ENCODE measurements at places on chromosomes 12 and 14.

GRCh38 chr14:104450811-104451401, 128.7 kb upstream of the C14orf180 start:
- no peak for DNase-seq

DNA sequence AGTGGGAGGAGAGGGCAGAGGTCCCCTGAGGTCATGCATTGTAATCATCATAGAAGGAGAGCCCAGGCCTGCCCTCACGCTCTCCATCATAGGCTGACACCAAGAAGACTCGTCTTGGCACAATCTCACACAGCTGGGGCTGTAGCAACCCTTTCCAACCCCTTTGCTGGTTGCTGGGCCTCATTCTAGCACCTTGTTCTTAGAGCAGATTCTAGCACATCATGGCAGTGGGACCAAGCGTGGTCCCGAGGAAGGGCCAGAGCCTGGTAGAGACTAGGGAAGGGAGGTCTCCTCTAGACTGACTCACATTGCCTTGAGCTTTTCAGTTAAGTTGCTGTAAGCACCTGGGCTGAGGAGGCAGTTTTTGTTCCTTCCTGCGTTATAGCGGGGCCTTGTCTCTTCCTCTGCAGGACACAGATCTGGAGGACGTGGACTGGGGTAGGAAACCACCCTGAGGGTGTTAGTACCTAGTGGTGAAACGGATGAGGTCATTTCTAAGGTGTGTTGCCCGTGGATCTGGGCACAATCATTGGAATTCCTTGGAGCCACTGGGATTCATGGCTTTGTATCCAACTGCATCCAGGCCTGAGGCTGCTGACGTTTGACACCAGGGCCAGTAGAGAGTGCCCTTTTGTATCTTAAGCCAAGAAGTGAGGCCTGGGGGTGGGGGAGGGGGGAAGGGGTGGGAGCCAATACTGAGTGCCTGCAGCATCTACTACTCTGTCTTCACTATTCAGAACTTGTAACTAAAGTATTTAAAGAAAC, 19.9 kb downstream of the RPS6KL1 start:
- DNase-seq, result no peak

- no peak for DNase-seq
Observed at GRCh38 chr12:100706033-100706432, 88.5 kb upstream of the ANO4 start.

DNA sequence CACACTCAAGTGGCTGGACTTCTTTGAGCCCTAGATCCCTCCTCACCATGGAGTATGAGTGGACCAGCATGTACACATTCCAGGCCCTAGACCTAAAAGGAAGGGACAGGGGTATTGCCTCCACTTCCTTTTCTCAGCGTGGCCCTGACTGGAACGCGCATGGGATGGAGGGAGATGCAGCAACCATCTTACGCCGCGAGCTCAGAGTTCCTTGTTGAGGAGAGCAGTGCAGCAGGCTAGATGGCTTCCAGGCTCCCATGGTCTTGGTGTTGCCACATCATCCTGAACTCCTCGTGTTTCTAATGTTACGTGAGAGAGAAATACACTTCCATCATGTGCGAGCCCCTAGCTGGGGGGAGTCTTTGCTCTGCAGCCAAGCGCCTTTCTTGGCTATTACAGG, 61.8 kb upstream of the DIO3 start:
- DNase-seq, result no peak

DNA sequence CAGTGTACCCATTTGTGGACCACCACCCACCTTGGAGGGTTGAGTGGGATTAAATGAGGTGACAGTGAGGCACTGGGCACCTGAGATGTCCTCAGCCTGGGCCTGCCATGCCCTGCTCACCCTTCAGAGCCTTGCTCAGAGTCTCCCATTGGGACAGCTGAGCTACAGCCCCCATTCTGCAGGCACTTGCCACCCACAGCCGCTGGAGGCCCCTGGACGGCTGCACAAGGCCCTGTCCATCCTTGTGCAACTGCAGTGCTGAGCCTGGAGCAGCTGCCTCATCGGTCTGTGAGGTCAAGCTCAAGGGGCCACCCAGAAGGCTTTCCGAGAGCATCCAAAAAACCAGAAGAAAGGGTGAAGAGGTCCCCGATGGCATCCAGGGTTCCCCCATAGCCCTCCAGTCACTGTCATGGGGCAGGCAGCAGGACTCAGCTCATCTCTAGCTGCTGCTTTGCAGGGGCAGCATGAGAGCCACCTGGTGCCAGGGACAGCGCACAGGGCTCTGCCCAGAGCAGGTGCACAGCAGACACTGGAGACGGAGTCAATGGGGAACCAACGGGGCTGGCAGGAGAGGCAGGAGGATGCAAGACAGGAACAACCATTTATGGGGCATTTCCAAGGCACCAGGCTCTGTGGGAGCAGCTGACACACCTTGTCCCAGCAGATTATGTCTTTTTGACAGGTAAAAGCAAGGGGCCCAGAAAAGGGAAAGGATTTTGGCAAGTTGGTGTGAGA, 84.6 kb downstream of the ARL6IP4 start:
- DNase-seq, result no peak

GRCh38 chr12:95802482-95803270, 12.1 kb upstream of the NTN4 start:
- DNase-seq, result no peak

DNA sequence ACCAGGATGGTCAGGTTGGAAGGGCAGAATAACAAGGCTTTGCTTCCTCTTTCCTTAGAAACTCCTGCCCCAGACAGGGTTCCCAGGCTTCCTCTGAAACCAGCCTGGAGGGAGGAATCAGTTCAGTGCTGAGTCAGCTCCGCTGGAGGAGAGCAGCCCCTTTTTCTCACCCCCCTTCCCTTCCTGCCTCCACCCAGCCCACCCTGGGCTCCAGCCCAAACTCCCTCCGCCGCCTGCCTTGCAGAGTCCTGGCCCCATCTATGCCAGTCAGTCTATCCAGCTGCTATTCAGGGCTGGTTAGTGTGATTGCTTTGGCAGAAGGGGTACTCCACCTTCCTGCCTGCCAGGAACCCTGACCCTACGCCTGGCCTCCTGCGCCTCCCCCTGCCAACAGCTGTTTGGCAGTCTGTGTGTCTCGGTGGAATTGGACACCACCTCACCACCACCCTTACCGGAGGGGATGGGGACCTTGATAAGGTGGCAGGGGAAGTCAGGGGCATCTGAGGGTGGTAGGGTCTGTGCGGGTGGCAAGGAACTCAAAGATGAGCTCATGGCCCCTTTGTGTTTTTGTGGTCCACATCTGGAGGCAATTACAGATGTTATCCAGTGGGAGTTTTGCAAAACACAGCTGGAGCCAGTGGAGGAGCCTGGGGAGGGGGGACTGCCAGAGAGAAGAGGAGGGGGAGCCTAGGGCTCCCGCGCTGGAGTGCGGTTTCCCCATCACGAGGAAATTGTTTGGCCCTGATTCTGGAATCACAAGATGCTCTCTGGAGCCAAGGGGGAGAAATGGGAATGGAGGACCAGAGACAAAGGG, 12.2 kb downstream of the MMP14 start:
- no peak for DNase-seq

DNA sequence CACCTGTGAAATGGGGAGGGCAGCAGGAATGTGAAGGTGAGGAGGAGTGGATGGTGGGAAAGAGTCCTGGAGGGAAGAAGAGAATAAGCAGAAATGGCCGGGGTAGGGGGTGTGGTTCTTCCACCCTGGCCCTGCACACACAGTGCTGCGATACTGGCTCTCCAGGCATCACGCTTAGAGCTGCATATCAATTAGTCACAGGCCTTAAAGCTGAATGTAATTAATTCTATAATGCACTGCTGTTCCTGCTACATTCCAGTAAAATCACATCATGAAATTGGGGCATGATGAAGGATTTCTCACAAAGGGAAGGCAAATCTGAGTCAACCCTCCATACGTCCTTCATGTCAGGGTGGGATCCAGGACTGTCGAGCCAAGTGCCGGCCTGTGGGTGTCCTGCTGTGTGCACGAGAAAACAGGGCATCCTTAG, 566.1 kb downstream of the BCL11B start:
- DNase-seq, result no peak

GRCh38 chr14:58364316-58364715, 31.4 kb upstream of the TOMM20L start:
- DNase-seq, result no peak

DNA sequence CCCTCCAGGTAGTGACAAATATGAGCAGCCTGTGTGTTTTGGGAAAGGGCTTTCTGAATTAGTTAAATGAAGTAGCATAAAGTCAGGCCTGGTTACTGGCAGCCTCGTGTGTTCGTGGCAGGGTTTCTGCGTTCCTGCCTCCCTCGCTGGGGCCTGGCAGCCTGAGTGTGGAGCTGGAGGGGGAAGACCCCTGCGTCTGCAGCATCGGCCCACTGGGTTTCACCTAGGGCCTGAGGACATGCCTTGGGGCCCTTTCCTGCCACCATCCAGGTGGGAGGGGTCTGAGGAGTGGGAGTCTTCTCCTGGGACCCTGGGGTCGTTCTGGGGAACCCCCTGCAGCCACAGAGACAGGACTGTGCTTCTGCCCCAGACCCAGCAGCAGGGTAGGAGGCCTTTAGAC, 20.4 kb upstream of the AMN start:
- DNase-seq, result no peak

- DNase-seq, result no peak
Observed at GRCh38 chr12:109925185-109925840, 25.2 kb downstream of the TCHP start.

GRCh38 chr12:591167-592023, 71.8 kb downstream of the NINJ2 start:
- no peak for DNase-seq

GRCh38 chr12:54221402-54221984, 32.7 kb upstream of the SMUG1 start:
- no peak for DNase-seq

GRCh38 chr12:8773461-8773860, 49.0 kb upstream of the A2ML1 start:
- no peak for DNase-seq

GRCh38 chr14:97491697-97492096, 694.5 kb downstream of the VRK1 start:
- DNase-seq, result no peak

DNA sequence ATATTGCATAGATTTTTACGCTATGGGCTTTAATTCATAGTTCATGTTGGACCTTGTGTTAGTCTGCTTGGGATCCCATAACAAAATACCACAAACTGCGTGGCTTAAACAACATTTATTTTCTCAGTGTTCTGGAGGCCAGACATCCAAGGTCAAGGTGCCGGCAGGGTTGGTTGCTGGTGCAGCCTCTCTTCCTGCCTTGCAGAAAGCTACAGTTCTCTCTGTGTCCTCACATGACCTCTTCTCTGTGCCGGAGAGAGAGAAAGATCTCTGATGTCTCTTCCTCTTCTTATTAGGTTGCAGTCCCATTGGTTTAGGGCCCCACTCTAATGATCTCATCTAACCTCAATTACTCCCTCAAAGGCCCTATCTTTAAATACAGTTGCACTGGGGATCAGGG, 170.5 kb downstream of the IPO8 start:
- no peak for DNase-seq

GRCh38 chr12:128381541-128381940, 114.6 kb downstream of the TMEM132C start:
- no peak for DNase-seq

DNA sequence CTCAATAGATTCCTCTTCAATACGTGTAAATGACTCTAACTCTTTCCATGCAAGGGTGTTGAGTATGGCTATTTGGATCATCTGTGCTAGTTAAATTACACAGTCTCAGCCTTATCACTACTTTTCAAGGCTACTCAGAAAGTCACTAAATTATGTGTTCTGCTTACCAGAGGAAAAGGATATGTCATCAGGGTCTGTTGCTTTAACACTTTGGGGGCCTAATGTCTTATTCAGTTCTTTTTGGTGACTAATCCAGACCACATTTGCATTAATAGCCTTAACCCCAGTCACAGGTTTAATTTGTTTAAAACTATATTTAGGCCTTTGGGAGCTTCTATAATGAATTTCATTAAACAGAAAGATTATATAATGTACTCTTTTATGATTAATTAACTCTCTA, 649.3 kb downstream of the RPS29 start:
- no peak for DNase-seq

- no peak for DNase-seq
Observed at GRCh38 chr12:130919086-130919485, 34.6 kb upstream of the ADGRD1 start.

GRCh38 chr14:39617537-39617936, 185.3 kb upstream of the FBXO33 start:
- no peak for DNase-seq

- no peak for DNase-seq
Observed at GRCh38 chr12:130828895-130829294, 10.2 kb downstream of the STX2 start.

- DNase-seq, result no peak
Observed at GRCh38 chr12:71759941-71760340, 5.3 kb downstream of the RAB21 start.

Data from Jurkat, Clone E6-1 (cell line).